8988T (cell line): ENCODE measurements at places on chromosomes 16 and 17.
A peak's percentile ranks its signal among the peaks of the same experiment; 100 is the strongest.

- DNase-seq, result no peak
Observed at GRCh38 chr17:21295036-21295952, 10.8 kb downstream of the MAP2K3 start.

DNA sequence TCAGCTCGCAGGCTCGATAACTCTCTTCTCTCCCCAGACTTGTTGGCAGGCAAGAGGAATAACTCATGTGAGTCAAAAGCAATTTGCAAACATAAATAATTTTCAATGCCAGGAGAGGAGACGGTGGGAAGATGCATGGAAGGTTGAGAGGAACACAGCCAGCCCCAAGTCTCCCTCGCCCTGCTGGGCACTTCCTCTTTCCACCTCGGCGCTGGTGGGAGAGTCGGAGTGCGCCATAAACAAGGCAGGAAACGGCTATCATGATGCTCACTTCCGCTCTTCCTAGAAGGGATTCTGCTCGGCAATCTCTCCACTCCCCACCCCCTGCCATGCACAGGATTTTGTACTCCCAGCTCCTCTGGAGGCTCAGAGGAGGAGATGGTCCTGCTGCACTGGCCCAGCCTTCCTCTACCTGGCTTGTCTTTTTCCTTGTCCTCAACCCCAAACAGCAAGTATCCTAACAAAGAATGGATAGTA, 13.0 kb downstream of the CBX4 start:
- no peak for DNase-seq

DNA sequence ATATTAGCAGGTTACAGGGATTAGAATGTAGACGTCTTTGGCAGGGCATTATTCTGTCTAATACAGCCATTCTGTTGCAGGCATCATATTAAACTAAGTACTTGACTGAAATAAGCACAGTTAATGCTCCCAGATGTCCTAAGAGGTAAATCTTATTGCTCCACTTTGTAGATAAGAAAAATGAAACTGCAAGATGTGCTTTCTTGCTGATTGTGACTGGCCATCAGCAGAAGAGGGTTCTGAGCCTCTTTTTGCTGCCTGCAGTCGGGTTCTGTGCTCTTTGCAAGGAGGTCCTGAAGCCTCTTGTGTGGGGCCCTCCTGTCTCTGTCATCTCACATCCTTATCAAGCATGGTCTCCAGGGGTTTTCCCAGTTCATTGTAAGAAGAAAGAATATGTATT, 167.1 kb downstream of the KCNJ2 start:
- DNase-seq, result no peak

DNA sequence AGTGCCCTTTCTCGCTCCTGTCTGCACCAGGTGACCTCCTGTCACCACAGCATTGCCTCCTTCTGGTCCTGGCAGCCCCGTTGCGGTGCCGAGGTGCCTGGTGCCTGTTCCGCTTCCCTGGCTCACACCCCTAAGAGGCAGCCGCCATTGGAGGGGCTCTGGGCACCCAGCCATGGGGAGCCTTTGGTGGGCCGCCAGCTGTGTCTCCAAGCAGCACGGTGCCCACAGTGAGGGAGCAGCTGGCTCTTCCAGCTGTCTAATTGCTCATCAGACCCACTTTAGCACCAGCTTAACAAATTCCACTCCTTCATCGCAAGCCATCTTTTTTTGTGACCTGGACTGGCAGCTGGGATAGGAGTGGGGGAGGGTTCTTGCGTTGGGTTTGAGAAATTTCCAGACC, 276.1 kb downstream of the SNX29 start:
- DNase-seq, result no peak

- no peak for DNase-seq
Observed at GRCh38 chr16:54407596-54407995, 121.0 kb upstream of the IRX3 start.

- no peak for DNase-seq
Observed at GRCh38 chr17:44916781-44917241, 1.5 kb upstream of the GFAP start.

- DNase-seq, result no peak
Observed at GRCh38 chr17:77451245-77451893, 310.6 kb downstream of the SEC14L1 start.

DNA sequence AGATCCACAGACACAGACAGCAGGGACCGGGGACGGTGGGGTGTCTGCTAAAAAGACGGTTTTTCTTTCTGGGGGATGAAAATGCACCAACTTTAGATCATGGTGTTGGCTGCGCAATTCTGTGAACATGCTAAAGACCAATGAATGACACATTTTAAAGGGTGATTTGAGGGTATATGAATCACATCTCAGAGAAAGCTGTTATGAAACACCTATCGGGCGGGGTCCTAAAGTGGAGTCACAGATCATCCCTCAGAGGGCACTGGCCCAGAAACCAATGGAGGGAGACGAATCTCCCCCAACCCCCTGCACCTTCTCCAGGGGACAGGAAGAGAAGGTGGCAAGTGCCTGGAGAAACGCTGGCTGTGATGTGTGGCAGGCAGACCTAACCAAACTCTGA, 26.0 kb downstream of the KLHDC4 start:
- DNase-seq, result no peak

DNA sequence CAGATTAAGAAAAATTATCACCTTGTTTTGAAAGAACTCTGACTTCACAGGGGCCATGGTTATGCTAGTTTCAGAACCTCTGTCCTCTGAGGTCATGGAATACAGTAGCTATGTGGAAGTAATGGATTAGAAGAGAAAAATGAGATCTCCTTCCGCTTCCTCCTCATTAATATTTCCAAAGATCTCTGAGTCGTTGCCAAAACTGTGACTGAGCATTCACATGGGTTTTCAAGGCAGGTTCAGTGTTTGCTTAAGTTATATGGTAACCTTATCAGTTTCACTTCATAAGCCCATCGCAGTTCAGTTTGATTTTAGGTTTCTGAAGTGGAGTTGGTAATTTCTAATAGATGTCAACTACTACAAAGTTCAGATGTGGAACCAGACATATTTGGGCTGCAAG, 321.2 kb upstream of the SOX9 start:
- no peak for DNase-seq

- no peak for DNase-seq
Observed at GRCh38 chr17:29162909-29163341, 17.3 kb downstream of the MYO18A start.

DNA sequence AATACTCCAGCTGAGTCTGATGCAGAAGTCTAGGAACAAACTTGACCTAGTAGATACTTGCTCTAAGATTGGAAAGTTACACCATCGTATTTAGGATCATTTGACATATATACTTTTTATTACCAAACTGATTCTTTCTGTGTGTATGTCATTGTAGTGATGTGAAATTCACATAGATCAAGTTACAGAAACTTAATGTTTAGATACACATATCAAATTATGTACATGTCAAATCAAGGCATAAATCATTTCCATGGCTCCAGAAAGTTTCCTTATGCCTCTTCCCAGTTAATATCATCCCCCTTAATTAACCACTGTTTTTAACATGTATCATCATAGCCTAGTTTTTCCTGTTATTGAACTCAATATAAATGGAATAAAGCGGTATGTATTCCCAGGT, 292.0 kb upstream of the CDH11 start:
- no peak for DNase-seq

DNA sequence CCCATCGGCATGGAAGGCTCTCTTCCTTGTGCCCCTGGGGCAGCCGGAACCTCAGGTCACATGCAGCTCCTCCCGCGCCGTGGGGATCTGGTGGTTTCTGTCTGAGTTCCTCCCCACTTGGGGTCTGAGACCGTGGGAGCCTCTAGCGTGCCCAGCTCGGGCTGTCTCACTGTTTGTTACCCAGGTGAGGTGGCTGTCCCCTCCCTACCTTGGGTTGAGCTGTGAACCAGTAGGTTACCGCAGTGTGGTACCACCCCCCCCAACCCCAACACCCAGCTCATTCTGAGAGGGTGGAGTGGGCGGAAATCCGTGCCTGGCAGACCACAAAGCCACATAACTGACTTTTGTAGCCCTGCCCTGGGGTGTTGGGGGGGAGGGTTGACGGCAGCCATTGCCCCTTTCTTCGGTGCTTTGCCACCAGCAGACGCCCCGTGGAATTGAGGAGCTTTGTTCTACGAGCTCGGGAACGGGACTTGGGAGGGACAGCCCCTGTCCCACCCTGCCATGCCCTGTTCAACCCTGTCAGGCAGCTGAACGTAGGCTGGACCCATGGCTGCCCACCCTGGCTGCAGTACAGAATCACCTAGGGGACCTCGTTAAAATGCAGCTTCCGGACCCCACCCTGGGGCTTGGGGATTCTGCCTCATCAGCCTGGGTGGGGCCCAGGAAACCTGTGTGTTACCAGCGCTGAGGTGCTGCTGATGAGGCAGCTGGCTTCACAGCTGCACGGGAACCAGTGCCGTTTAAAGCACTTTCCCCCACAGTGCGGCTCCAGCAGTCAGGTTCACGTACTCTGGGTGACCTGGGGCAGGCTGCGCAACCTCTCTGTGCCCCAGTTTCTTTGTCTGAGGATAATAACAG, 18.5 kb downstream of the RAP1GAP2 start:
- no peak for DNase-seq

DNA sequence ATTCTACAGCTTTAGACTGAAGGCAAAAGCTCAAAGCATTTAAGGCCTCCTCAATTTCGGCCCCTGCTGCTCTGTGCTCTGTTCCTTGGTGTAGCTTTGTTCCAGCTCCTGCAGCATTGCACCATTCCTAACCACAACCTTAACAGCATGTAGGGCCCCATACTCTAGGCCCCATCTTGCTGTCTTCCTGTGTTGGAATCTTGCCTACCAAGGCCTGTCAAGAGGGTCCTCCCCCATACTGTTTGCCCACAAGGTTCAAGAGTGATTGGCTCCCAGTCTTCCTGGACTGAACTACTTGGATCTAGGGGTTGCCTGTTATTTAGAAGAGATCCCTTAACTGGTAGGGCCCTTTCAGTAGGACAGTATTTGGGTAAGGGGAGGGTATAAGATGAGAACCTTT, 26.8 kb downstream of the TRPV2 start:
- DNase-seq, result no peak

DNA sequence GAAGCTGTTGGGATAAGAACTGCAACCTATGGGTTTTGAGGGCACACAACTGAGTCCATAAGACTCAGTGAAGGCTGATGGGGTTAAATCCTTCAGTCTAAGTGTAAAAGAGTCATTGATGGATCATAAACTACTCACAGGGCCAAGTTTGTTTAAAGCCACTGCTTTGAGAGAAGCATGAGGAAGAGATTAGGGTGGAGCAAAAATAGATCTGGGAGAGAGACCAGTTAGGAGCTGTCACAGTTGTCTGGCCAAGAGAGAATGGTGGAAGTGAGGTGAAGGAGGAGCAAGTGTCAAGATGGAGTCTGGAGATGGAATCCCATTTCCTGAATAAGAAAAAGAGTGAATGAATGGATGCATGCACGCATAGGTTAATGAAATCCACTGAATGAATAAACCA, 379.1 kb upstream of the CDH11 start:
- DNase-seq, result no peak

- DNase-seq, result peak; percentile 83
Observed at GRCh38 chr16:81745704-81746558, 33.2 kb upstream of the PLCG2 start.

DNA sequence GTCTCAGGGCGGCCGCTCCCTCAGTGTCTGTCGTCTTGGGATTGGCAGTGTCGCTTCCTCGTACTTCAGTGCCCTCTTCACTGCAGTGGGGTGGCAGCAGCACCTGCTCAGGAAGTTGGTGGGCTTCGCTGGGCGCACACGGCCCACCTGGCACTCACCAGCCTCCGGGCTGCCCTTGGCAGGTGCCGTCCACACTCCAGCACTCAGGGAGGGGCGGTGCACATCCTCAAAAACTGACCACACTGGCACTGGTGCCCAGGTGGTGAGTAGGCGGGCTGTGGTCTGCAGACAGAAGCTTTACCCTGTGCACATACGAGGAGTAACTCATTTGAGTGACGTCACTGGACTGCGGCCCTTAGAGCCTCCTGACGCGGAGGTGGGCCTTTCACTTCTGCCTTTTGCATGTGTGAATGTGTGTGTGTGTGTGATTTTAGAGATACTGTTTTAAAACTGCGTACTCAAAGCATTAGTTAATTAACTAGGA, 94.6 kb downstream of the BANP start:
- no peak for DNase-seq

GRCh38 chr16:80836846-80837245, 32.4 kb upstream of the CDYL2 start:
- no peak for DNase-seq

GRCh38 chr17:59093702-59094231, 12.9 kb downstream of the TRIM37 start:
- DNase-seq, result no peak

- peak; percentile 38 for DNase-seq
Observed at GRCh38 chr17:82090549-82091263, 7.3 kb downstream of the FASN start.

DNA sequence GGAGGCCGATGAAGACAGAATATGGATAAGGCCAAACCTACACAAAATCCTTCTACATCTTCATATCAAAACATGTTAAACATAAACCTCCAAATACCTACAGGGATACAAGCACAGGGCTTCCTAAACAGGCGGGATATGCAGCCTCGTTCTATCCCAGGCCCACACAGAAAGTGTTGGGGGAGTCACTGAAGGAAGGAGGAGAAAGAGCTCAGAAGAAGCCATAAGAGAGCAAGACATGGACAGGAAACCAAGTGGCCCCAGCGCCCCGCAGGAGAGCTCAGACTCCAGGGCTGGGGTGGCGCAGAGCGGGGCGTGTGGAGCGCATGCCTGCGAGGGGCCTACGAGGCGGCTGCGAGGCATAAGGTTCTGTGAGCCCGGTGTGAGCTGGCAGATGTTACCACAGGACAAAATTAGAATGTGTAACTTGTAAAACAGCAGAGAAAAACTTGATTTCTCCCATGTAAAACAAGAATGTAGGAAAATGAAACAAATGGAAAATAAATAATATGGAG, 11.0 kb upstream of the FASN start:
- no peak for DNase-seq

DNA sequence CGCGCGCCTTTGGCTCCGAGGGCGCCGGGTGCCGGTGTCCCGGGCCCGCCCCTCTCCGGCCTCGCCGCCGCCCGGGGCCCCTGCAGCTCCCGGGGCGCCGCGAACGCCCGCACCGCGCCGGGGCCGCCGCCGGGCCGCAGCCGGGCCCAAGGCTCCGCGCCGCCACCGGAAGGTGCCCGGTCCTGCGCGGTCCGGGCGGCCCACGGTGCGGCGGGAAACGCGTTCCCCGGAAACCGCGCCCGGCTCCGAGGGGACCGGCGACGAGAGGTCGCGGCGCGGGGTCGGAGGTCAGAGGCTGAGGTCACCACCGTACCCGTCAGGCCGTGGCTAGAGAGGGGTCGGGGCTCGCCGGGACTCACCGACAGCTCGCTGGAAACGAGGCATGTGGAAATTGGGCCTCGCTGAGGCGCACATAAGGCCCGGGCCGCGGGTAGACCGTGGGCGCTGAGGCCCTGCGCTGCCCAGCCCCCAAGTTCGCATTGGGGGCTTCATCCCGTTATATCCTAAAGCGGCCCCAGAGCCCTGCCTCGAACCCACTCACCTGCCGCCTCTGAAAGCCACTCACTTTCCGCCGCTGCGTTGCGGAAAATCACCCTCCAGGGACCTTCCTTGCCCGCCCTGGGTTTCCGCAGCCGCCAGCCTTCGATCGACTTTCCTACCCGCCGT, at the start of gene DUS1L:
Gene DUS1L, minus strand, starts transcription at position 167 of the 666 bp plus-strand sequence. CDS start 745 bp downstream, outside the sequence.
- DNase-seq, result no peak

DNA sequence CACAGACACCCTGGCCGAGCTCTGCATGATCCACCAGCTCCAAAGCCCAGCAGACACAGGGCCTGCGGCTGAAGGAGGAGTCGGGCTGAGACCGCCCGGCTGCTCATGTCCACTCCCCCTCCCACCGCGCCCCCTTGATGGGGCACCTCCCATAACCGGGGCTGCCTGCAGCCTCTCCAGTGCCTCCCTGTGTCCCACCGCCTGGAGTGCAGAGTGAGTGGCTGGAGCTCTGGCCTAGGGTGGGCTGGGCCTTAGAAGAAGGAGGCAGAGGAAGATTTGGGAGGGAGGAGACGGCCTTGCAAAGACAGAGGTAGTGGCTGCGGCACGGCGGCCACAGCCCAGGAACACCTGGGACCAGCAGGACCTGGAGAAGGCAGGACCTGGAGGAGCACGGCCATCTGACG, 4.0 kb downstream of the CBFA2T3 start:
- DNase-seq, result peak; percentile 82
